Left renal pelvis (tissue), 4 donors: ENCODE measurements at places on chromosomes 16 and 17.

- no peak for DNase-seq
Observed at GRCh38 chr16:54957403-54958166, 26.9 kb downstream of the IRX5 start.

GRCh38 chr17:20975566-20975965, 67.2 kb downstream of the USP22 start:
- DNase-seq = no peak

DNA sequence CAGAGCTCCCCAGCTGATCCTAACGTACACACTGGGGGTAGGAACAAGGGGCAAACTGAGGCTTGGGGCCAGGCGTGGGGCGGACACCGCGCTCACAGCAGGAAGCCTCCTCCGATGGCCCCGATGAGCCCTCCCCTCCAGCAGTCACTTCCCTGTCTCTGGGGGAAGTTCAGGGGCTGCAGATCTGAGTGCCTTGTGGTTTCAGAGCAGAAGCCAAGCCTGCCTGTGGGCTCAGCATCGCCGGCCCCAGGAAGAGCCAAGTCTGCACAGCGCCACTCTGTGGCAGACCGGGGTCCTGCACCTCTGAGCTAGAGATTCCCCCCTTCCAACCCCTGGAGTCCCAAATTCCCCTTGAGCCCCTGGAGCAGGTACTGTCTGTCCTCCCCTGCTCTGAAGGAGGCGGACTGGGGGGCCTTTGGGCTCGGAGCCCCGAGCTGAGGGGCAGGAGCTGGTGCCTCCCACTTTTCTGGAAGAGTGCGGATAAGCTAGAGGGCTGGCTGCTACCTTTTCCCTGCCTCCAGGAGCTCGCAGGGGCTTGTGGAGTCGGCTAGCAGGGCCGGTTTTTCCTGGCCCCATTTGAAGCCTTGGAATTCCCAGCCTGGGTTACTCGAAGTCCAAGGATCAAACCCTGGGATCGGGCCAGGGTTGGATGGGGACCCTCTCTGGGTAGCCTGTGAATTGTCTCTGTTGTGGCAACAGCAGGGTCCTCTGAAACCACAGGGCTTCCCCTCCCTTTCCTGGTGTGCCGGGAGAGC, 2.9 kb downstream of the GSE1 start:
- no peak for DNase-seq

DNA sequence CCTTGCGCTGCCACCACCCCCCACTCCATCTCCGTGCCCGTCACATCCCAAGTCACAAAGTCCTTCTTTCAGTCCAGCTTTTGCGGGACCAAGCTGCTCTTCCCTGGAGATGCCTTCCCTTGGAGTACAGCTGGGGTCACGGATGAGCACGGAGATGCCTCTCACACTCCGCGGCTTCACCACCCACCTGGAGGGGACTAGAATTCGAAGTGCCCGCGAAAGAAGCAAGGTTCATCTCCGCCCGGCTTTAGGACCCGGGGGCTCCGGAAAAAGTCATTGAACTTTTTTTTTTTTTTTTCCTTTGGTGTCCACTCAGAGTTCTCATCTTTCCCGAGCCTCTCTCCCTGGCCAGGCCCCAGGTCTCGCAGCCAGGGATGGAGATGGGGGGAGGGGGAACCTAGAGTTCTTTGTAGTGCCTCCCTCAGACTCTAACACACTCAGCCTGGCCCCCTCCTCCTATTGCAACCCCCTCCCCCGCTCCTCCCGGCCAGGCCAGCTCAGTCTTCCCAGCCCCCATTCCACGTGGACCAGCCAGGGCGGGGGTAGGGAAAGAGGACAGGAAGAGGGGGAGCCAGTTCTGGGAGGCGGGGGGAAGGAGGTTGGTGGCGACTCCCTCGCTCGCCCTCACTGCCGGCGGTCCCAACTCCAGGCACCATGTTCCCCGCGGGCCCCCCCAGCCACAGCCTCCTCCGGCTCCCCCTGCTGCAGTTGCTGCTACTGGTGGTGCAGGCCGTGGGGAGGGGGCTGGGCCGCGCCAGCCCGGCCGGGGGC, at the start of gene FKBP10:
Gene FKBP10 (plus strand): TSS at position 624 of the 771 bp plus-strand sequence. CDS start 31 bp downstream, at position 655.
- peak; percentile 81 for DNase-seq

- no peak for DNase-seq
Observed at GRCh38 chr17:19391432-19391831, 4.4 kb upstream of the MFAP4 start.

GRCh38 chr17:83186751-83187421, 107.5 kb downstream of the METRNL start:
- no peak for DNase-seq

- no peak for DNase-seq
Observed at GRCh38 chr17:4475001-4475400, 23.7 kb upstream of the SPNS2 start.

GRCh38 chr17:73991260-73991659, 212.2 kb upstream of the RPL38 start:
- no peak for DNase-seq

DNA sequence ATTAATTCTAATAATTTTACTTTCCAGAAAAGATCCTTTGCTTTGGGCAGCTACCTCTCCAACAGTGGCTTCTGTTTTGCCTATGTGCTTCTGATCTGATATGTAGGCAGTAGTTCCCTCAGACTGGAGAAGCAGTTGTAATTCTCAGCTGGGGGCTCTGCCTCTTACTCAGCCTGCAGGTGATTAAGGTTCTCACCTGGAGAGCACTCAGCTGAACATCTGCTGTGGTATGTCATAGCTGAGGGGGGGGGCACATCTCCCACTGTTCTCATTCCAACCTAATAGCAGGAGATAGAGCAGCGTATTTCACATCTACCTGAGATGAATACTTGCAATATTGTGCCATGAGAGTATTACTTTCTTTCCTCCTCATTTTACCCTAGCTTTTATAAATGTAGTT, 511.9 kb upstream of the CDH8 start:
- no peak for DNase-seq

DNA sequence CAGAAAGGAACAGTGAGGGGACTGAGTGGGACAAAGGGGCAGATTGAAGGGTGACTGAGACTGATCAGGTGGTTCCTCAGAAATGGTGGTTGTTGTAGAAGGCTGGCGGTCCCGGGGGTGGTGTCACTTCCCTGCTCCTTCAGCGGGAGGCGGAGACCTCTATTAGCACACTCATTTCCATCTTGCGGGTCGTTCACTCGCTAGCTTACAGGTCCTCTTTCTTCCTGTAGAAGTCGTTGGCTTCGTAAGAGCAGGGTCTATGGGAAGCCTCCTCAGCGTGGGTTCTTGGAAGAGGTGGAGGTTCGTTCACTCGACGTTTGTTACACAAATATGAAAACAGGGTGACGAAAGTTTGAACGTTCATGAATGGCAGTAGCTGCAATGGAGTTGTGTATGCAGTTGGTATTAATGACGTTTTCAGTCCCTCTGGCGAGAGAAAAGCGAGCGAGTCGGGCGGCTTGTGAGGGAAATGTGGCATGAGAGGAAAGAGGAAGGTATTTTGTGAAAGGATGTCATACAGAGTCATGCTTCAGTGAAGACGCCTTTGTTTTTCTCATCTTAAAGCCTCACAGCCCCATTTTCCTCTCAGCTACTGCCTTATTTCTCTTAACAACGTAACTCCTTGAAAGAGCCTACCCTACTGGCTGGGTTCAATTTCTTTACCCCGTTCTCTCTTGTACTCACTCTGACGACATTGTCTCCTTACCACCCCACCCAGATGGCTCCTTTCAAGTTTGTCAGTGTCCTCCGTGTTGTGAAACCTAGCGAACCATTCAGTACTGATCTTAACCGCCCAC, 667 bp downstream of the EFCAB13 start:
- peak; percentile 22 for DNase-seq

- DNase-seq = no peak
Observed at GRCh38 chr17:38554430-38555350, 51.1 kb downstream of the SRCIN1 start.

- DNase-seq = no peak
Observed at GRCh38 chr16:10631886-10632285, 51.5 kb upstream of the EMP2 start.

DNA sequence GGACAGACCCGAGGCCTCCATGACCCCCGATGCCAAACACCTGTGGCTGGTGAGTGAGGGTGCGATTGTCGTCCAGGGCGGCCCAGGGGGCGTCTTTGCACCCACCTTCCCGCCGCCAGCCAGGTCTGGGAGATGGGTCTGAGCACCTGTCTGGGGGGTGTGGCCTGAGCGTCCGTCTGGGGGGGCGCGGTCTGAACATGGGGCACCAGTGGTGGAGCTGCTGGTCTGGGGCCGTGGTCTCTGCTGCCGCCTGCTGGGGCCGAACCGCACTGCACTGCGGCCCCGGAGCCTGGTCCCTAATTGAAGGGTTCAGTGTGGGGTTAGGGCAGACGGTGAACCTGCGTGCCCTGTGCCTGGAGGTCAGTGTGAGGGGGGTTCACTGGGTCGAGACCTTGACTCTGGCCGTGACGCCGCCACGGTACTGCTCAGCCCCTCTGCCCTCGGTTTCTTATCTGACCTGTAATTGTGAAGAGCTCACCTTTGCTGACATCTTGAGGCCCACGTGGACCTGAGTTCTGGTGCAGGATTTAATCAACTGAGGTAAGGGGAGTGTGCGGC, 12.6 kb upstream of the TCF25 start:
- no peak for DNase-seq

DNA sequence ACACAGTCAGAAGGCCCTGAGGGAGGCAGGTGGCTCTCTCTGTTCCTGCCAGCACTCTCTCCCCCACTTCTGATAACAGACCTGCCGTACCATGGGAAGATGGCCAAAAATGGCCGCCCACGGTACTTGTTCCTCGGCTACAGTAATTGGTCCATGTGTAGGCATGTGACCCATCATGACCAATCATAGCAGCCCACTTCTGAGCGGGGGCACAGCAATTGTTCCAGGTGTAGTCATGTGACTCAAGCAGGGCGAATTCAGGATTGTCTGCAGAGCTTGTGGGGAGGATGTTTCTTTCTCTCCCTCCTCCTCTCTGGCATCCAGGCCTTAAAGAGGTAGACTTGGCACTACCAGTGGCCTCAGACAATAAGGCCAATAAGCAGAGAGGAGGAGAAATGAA, 250.4 kb downstream of the MRTFB start:
- no peak for DNase-seq

- DNase-seq = no peak
Observed at GRCh38 chr17:60802377-60802776, 124.7 kb downstream of the BCAS3 start.

DNA sequence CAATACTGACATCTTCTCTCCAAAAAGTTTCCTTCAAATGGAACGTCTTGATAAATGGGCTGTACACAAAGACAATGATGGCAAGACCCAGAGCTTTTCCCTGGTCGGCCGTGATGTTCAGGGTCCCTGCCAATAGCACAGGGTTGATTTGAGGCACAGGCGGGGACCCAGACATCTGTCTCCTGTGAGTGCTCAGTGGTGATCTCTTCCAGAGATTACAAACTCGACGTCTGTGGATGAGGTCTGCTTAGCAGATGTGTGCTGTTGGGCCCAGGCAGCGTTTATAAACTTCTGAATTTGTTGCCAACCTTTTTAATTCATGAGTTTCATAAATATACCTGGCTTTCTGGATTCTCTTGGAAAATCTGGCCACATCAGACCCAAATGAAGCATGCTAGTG, 14.9 kb downstream of the CPPED1 start:
- DNase-seq = no peak

DNA sequence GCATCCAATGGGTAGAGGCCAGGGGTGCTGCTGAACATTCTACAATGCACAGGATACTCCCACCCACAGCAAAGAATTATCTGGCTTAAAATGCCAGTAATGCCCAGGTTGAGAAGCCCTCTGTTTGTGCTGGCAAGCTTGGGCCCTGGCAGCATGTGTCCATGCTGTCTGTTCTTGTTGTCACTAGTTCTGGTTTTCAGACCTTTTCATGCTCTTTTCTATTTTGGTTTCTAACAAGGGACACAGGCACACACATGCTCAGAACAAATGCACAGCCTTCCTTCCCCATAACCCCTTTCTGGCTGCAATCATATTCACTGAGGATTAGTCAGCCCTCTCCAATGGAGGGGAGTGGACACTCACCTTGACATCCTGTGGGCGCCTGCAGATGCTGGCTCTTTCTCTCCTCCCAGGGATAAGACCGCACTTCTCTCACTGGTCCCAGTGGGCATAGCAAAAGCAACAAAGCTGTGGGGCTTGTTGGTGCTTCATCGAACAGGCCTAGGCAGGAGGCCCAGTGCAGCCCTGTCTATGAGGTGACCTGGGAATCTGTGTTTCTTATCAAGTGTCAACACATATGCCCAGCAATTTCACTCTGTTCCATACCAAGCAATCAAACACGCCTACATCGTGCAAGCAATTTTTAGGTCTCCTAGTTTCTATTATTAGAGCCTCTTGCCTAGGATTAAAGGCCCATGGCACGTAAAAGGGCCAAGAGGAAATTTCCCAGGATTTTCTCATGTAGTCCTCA, 271.1 kb upstream of the CCL2 start:
- no peak for DNase-seq

DNA sequence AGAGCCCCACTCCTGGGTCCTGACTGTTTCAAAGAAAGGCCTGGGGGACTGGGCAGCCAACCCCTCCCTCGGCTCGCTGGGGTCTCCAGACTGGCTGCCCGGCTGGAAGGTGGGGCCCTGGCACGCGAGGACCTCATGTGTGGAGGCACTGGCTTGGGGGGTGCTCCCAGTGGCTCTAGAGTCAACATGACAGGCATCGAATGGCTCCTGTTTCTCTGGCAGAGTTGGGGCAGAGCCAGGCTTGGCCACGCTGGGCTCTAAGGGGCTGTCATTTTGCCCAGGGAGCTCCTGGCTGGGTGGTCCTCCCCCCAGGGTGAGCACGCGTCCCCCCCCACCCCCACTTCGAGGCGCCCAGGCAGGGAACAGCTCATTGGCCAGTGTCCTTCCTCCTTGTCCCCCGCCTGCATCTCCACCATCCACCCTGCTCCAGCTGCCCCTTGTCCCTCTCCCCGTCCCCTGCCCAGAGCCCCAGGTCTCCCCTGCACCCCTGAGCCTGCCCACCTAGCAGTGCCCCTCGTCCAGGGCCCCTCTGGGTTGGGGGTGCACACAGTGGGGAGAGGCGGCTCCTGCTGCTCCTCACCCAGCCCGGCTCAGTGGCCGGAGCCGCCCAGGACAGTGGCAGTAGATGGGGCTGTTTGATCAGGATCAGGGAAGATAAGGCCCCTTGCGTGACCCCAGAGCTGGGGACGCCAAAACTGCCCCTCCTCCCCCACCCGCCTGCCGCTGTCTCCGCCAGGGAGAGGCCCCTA, 2.7 kb downstream of the GCGR start:
- no peak for DNase-seq

DNA sequence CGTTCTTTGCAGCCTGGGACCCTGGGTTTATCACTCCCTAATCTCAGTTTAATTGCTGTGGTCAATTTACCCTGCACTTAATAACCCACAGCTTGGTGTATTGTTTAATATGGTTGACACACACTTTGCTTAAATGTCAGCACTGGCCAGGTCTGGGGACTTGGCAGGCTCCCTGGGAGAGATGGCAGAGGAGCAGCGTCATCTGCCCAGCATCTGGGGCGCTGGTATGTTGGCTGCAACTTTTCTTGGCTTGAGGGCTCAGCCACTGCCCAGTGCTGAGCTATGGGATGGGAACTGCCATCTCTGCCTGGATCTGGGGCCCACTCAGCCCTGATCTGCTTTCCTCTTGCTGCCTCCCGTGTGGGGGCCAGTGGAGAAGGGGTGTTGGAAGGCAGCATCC, 115.7 kb upstream of the IRX3 start:
- no peak for DNase-seq

DNA sequence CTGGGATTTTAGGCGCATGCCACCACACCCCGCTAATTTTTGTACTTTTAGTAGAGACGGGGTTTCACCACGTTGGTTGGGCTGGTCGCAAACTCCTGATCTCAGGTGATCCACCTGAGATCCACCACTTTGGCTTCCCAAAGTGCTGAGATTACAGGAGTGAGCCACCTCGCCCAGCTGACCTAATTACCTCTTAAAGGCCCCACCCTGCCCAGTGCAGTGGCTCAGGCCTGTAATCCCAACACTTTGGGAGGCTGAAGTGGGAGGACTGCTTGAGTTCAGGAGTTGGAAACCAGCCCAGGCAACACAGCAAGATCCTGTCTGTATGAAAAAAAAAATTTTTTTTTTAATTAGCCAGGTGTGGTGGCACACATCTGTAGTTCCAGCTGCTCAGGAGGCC, 2.9 kb upstream of the COASY start:
- DNase-seq = no peak
